ENCODE measurements at places on chromosomes 3 and 15.

DNA sequence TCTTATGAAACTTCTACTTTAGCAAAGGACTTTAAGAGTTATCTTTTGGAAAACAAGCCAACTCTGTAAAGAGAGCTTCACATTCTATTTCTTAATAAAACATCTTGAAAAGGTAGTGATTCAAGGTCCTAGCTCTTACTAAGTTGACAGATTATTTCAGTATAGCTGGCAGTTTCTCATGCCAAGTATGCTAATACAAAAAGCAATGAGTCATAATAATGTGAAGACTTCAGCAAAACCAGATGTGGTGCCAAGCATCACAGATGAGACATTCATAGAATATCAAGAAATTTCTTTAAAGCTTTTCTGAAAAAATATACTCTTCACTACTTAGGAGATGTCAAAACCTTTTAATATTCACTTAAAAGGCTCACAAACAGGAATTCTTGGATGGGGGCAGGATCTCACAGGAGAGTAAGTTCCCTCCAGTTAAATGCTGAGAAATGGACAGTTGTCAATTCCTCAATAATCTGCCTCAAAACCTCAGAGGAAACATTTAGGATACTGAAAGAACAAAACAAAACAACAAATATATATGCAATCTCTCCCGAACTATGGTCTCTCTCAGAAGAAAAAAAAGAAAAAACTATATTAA, 45.6 kb downstream of the DCBLD2 start:
- peak; percentile 68 for DNase-seq

- peak; percentile 76 for DNase-seq
These were observed 19.0 kb downstream of the STOML1 start for GRCh38 chr15:73972984-73973682.

DNA sequence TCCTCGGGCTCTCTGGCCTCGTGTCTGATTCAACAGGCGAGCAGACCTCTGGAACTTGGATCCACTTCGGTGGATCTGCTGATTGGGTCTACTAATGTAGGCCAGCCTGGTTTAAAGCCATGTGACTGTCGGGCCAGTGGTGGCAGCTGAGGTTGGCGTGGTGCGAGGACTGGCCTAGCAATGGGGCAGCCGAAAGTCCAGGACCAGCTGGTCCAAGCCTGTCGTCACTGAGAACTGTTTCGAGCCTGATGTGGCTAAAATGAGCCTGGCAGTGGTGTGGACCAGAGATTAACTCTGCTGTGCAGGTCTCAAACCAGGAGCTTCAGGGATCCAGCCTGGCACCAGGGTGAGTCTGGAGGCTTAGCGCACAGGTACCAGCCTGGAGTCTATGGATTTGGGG, 56.4 kb upstream of the ROBO1 start:
- no peak for DNase-seq

- no peak for DNase-seq
These were observed 47.2 kb upstream of the EIF1B start for GRCh38 chr3:40262331-40262730.

DNA sequence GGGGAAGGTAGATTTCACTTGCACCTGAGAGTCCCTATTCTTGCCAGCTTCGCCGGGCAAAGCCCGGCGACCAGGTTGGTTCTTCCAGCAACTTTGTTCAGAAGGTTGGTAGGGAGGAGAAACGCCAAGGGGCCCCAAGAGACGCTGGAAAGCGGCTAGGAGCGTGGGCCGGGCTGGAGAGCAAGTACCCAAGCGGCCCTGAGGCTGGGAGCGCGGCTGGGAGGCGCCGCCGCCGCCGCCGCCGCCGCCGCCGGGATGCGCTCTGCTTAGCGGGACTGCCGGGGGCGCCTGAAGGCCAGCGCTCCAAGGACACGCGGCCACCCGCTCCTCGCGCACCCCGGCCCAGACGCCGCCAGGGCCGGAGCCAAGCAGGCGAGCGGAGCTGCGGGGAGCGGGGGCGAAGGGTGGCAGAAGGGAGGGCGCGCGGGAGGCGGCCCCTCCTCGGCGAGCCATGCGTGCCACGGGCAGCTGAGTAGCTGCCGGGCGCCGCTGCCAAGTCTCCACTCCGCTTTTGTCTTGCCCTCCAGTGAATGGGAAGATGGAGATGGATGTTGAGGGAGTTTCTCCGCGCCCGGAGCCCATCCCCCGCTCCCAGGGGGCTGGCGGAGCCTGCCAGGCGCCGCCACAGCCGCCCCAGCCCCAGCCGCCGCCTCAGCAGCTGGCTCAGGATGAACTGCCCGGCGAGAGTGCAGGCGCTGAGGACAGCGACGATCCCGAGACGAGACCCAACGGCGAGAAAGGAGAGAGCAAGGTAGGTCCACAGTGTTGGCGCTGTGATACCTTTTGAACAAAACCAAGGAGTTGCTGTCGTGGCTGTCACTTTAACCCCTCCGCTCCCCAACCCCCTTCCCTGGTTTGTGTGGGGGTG, 227.4 kb upstream of the AZI2 start:
- DNase-seq: no peak

- DNase-seq: no peak
These were observed 81.1 kb downstream of the CCK start for GRCh38 chr3:42184651-42185443.

DNA sequence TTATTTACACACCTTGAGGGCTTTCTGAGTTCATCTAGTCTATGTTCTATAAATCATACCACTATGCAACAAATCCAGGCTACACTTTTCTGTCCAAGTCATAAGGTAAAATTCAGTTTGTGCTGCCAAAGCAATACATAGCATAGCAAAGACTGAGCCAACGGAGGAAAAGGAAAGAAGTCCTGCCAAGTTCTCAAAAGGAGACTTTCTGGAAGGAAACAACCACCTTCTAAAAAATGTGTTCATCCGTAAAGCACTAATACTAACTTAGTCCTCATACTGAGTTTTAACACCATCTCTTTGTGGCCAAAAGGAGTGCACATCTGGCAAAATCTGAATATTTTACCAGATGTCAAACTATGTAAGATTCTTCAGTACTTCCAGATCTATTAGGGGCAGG, 620.2 kb downstream of the RBMS3 start:
- DNase-seq: no peak

- DNase-seq: peak; percentile 46
These were observed 10.9 kb downstream of the MESP1 start for GRCh38 chr15:89740137-89740536.

- no peak for DNase-seq
These were observed 89.7 kb upstream of the WNT5A start for GRCh38 chr3:55576621-55577388.

DNA sequence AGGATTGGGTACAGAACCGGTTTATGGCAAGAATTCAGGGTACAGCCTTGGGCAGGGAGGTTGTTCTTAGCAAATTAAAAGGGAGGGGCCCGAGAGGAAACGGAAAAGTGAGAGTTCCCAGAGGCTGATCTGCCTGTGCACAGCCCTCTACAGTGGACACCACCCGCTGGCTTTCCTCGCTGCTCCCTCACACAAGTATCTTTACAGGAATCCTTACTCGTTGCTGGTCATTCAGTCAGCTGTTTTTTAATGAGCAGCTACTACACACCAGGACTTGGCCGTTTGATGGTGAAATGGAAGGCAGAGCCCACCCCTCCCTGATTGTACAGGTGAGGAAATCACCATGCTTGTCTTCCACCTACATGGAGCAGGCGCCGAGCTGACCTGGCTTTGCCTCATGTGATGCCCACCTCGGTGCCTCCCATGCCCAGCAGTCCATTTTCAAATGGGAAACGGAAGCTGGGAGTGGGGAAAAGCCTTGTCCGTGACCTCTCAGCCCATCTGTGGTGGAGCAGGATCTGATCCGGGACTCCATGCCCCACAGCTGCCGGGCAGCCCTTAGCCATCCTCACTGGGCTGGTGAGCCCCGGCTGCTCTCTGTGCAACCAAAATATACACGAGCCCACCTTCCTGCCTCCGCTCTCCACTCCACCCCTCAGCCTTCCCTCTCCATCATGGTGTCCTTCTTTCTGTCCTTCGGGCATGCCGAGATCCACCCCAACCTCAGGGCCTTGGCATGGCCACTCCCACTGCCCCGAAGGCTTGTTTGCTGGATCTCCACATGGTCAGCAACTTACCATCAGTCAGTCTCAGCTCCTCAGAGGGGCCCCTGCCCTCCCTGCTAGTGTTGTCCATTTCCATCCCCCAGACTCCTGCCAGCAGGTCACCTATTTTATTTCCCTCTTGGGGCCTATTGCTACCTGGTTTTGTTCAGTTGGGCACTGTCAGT, 33.3 kb upstream of the FGD5 start:
- DNase-seq: no peak

DNA sequence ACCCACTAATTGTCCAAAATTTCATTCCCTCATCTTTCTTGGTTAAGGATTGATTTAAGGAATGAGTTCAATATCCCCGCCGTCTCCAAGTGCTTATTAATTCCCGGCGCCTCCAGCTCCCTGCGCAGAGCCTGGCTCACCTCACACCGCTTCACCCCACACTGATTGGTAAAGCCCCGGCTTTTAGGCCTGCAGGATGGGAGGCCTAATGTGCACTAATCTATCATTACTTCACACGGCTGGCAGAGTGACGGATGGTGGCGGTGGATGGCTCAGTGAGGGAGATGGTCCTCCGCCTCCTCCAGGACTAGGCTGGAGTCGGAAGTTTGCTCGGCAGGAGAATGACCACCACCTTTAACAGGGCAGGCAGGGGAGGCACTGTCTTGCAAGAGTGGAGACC, 81.7 kb downstream of the MEGF11 start:
- DNase-seq: no peak

GRCh38 chr3:115814778-115815380, 191.6 kb downstream of the GAP43 start:
- peak; percentile 59 for DNase-seq

GRCh38 chr3:69325151-69325550, 60.7 kb downstream of the FRMD4B start:
- no peak for DNase-seq

DNA sequence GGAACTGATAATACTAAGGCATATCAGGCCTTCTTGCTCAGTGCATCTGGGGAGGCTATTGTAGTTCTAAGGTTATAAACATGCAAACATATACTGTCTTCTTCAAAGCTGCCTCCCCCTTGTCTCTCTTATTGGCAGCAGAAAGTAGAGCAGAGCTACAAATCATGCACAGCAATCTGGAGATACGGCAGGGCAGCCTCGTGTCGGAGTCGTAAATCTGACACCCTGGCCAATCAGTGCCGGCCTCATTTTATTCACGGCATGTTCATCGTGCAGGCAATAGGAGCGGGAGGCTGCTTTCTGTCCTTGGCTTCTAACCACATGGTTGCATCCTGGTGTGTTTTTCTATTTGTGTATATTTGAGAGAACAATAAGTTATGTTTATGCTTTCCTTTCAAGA, 300.2 kb upstream of the CNTN6 start:
- DNase-seq: no peak

- DNase-seq: no peak
These were observed 85.0 kb downstream of the CYP19A1 start for GRCh38 chr15:51253366-51253765.

GRCh38 chr15:32923176-32923575, 205.4 kb downstream of the GREM1 start:
- DNase-seq: no peak

DNA sequence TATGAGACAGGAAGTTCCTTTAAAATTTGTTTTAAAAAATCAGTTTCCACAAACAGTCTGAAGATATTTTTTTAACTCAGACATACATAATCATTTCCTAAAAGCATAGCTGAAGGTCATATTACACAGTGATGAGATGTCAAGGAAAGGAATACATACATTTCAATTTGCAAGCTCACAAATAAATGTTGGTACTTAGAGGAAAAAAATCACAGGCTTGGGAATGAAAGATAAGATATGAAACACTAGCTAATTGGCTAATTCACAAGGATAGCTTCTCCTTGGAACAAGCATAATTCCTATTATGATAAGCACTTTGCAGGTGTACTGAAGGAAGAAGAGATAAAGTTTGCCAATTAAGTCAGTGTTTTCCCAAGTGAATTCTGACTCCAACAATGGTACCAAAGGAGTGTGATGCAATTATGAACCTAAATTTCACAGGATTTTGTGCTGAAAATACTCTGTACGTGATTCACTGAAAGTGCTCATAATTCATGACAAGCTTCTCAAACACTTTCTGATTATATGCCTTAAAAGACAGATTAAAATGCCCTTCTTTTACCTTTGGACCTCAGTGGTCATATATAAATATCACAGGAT, 112.4 kb downstream of the FRMD5 start:
- DNase-seq: no peak

- no peak for DNase-seq
These were observed 33.2 kb upstream of the TSPAN3 start for GRCh38 chr15:77104155-77104554.

Data from foreskin melanocyte (primary cell).